IMR-90 (cell line): ENCODE measurements at places on chromosomes 5 and 9.

DNA sequence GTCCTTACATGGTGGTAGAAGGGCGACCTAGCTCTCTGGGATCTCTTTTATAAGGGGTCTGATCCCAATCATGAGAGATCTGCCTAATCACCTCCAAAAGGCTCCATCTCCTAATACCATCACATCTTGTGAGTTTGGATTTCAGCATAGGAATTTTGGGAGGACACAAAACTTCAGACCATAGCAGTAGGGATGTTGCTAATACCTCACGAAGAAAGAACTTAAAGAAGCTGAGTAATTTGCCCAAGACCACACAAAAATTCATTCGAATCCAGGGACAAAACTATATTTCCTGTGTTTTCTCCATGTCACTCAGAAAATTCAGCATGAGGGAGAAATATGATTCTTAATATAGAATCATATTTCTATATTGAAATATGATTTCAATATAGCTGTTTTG, 32.7 kb downstream of the MTAP start:
- no peak for DNase-seq
- H3K27ac ChIP-seq, result no peak overlapping the region
- H3K4me3 ChIP-seq, result no peak overlapping the region

DNA sequence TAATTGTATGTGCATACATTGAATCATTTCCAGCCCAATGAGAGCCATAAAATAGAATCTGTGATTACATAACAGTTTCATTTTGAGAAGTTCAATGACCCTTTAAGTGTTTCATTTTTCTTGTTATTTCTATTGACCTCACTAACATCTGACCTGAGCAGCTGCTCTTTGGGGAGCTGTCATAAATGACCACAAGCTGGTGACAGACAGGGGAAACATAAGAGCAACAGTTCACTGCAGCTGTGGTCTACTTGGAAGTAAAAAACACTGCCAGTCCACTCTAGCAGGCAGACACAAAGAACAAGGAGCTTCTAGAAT, 265.4 kb downstream of the DTWD2 start:
- no peaks in the 10 kb centered on the region for H3K27me3 ChIP-seq
- no peaks in the 10 kb centered on the region for H3K36me3 ChIP-seq
- no peak overlapping the region for H3K27ac ChIP-seq
- no peaks in the 10 kb centered on the region for H3K4me1 ChIP-seq
- no peak for DNase-seq

DNA sequence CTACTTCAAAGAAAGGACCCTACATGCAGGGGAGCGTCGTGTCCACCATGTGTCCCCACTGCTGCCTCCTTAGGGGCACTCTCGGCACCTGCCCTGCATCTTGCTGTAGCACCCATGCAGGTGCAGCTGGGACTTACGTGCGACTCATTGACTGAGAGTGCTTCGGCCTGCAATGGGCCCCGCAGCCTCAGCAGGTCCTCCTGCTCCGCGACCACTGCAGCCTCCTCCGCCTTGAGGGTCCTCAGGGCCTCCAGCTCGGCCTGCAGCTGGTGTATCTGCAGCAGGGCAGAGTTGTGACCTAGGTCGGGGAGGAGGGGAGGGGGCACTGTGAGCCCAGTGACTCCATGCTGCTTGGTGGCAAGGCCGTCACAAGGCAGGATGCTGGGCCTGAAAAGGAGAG, 27.1 kb downstream of the ARPC5L start:
- H3K4me3 ChIP-seq, result no peak overlapping the region
- DNase-seq, result no peak

- H3K4me3 ChIP-seq, result no peak overlapping the region
- no peak for DNase-seq
- H3K4me1 ChIP-seq, result peaks cover 2% of the 10 kb centered on the region; the same call in 1 of the 2 replicates
- H3K36me3 ChIP-seq, result no peaks in the 10 kb centered on the region
- H3K27ac ChIP-seq, result no peak overlapping the region
Observed at GRCh38 chr9:137375321-137376058, 47.5 kb downstream of the EXD3 start.

GRCh38 chr5:104952876-104953275, 1390.3 kb upstream of the NUDT12 start:
- H3K36me3 ChIP-seq, result no peaks in the 10 kb centered on the region
- no peak overlapping the region for H3K27ac ChIP-seq
- no peak for DNase-seq
- H3K4me1 ChIP-seq, result no peaks in the 10 kb centered on the region
- H3K27me3 ChIP-seq, result no peaks in the 10 kb centered on the region
- no peak overlapping the region for H3K4me3 ChIP-seq

DNA sequence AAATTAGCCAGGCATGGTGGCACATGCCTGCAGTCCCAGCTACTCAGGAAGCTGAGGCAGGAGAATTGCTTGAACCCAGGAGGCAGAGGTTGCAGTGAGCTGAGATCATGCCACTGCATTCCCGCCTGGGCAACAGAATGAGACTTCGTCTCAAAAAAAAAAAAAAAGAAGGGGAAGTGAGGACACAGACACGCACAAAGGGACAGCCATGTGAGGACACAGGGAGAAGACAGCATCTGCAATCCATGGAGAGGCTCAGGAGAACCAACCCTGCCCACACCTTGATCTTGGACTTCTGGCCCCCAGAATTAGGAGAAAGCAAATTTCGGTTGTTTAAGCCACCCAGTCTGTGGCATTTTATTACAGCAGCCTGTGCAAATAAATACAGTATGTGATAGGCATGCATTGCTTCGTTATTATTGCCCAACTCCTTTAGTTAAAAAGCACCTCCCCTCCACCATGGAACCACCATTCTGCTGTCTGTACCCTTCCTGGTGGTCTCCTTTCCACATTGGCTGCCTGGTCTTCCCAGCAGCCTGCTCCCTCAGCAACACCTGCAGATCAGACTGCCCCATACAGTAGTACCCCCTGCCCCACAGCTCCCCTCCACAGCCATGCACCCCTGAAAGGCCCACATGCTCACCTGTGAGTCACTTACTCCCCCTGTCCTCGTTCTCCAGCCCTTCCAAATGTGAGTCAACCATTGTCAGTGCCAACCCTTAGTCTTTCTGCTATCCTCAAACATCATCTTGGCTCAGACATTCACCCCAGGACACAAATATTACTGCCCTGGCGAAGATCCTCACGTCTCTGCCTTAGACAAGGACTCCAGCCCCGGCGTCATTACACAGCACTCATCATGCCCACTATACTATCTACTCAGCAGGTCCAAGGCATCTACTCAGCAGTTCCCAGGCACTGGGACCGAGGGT, 128.8 kb downstream of the ROR2 start:
- H3K36me3 ChIP-seq, result no peaks in the 10 kb centered on the region
- DNase-seq, result peak; percentile 35
- peaks cover 30% of the 10 kb centered on the region for H3K4me1 ChIP-seq
- no peak overlapping the region for H3K4me3 ChIP-seq

DNA sequence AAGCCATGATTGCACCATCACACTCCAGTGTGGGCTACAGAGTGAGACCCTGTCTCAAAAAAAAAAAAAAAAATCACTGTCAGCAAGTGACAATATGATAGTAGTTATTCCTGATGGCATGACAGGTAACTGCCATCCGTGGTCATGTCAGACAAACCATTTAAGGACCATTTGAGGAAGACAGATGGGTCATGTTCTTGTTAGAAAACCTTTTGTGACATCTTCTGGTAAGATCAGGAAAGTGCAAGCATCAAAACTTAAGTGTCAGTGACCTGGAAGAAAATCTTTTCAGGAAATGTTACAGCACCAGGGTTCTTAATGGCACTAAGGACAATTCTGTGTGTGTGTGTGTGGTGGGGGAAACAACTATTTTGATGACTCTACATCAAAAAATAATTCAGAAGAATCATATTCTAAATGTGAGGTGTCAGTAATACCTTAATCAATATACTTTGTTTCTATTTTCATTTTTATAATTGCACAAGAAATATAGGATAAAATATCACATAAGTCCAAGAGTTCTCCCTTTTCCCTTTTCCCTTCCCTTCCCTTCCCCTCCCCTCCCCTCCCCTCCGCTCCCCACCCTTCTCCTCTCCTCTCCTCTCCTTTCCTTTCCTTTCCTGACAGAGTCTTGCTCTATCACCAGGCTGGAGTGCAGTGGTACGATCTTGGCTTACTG, 17.8 kb downstream of the SLC38A9 start:
- peak; percentile 43 for DNase-seq
- no peaks in the 10 kb centered on the region for H3K36me3 ChIP-seq
- H3K27me3 ChIP-seq, result no peaks in the 10 kb centered on the region
- H3K4me3 ChIP-seq, result no peak overlapping the region

GRCh38 chr5:76790632-76791290, 28.1 kb upstream of the F2RL1 start:
- no peaks in the 10 kb centered on the region for H3K36me3 ChIP-seq
- H3K27me3 ChIP-seq, result no peaks in the 10 kb centered on the region
- peak; percentile 100 for DNase-seq
- H3K27ac ChIP-seq, result peak overlapping the region; percentile 74

- DNase-seq, result peak; percentile 43
- peaks cover 7% of the 10 kb centered on the region for H3K36me3 ChIP-seq
- H3K4me1 ChIP-seq, result peaks cover 5% of the 10 kb centered on the region; the same call in 1 of the 2 replicates
- H3K27me3 ChIP-seq, result no peaks in the 10 kb centered on the region
- H3K27ac ChIP-seq, result peak within 1 kb of the TSS; percentile 57
Observed at GRCh38 chr9:137550231-137550621, at the start of gene PNPLA7. Gene PNPLA7 (minus strand): TSS chr9:137550402. CDS start chr9:137550197, 205 bp downstream.

DNA sequence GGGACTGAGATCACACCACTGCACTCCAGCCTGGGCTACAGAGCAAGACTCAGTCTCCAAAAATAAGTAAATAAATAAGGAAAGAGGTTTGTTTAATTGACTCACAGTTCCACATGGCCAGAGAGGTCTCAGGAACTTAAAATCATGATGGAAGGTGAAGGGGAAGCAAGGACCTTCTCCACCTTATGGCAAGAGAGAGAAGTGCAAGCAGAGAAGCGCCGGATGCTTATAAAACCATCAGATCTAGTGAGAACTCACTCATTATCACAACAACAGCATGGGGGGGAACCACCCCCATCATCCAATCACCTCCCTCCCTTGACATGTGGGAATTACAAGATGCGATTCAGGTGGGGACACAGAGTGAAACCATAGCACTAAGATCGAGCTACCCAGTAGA, 22.8 kb upstream of the RGMB start:
- H3K27ac ChIP-seq, result no peak overlapping the region
- no peaks in the 10 kb centered on the region for H3K4me1 ChIP-seq
- no peak for DNase-seq
- no peaks in the 10 kb centered on the region for H3K27me3 ChIP-seq

- no peaks in the 10 kb centered on the region for H3K27me3 ChIP-seq
- DNase-seq, result no peak
- H3K27ac ChIP-seq, result no peak overlapping the region
- no peak overlapping the region for H3K4me3 ChIP-seq
- no peaks in the 10 kb centered on the region for H3K36me3 ChIP-seq
Observed at GRCh38 chr9:69431777-69432176, 106.8 kb downstream of the ENTREP1 start.

DNA sequence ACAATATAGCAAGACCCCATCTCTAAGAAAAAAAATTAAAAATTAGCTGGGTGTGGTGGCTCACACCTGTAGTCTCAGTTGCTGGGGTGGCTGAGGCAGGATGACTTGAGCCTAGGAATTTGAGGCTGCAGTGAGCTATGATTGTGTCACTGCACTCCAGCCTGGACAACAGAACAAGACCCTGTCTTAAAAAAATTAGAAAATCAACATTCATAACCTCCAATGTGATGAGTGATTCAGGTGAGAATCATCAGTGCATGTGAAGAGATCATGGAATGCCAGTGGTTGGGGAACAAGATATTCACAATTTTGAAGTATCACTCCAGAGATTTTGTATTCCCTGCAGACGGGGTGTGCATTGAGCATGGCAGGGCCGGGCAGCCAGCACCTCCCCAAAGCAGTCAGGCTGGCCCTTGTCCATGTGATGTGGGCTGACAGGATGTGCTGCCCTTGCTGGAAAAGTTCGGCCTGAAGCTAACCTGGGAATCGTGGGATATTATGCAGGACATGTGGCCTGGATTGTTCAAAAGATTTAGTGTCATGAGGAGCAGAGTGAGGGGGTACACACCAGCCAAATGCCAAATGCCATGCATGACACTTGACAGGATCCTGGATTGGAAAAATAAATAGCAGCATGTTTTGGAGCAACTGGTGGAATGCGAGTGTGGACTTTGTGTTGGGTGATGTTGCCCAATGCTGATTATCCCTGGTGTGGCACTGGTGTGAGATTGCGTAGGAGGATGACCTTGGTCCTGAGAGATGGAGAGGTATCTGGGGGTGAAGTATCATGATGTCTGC, 189.0 kb downstream of the RGS3 start:
- no peak overlapping the region for H3K27ac ChIP-seq
- no peak for DNase-seq
- H3K4me1 ChIP-seq, result peaks cover 17% of the 10 kb centered on the region
- no peaks in the 10 kb centered on the region for H3K36me3 ChIP-seq

DNA sequence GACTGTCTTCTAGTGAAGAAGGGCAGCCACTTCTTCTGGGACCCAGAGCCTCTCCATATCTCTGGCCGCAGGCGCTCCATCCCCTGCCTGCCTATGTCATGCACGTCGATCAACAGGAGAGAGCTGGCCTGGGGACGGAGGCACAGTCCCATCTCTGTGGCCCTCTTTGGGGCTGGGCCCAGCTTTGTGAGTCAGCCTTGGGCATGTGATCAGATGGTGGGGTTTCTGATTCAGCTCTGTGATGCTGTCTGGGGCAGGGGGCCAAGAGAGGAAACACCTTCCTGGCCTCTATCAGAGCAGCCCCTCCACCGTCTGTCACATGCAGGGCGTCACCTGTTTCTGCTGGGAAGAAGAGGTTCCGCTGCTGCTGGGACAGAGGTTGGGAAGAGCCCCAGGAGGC, 72.6 kb downstream of the MVB12B start:
- H3K36me3 ChIP-seq, result peaks cover 1% of the 10 kb centered on the region; the same call in 1 of the 2 replicates
- H3K27ac ChIP-seq, result no peak overlapping the region
- DNase-seq, result peak; percentile 35

- no peaks in the 10 kb centered on the region for H3K4me1 ChIP-seq
- no peak overlapping the region for H3K27ac ChIP-seq
- H3K27me3 ChIP-seq, result no peaks in the 10 kb centered on the region; the same call in 1 of the 2 replicates
Observed at GRCh38 chr5:36619012-36619635, 12.7 kb downstream of the SLC1A3 start.

DNA sequence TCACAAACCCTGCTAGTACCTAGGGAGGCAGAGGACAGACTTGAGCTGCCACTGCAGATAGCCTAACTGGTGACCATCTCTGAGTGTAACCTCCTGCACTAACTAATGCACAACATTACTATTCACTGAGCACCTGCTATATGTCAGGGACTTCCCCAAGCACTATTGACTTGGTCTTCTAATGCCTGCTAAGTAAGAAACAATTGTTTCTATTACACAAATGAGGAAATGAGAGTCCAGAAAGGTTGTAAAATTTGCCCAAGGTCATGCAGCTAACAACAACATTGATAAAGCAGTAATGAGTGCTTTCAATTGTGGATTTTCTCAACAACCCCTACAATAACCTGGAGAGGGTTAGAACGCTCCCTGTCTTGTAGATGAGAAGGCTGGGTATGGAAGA, 183.7 kb downstream of the ZNF462 start:
- no peak overlapping the region for H3K4me3 ChIP-seq
- no peaks in the 10 kb centered on the region for H3K36me3 ChIP-seq
- no peak for DNase-seq
- H3K4me1 ChIP-seq, result no peaks in the 10 kb centered on the region
- no peak overlapping the region for H3K27ac ChIP-seq

GRCh38 chr9:133592731-133593409, 16.3 kb downstream of the FAM163B start:
- H3K27me3 ChIP-seq, result peaks cover 10% of the 10 kb centered on the region; the same call in 1 of the 2 replicates
- H3K4me1 ChIP-seq, result no peaks in the 10 kb centered on the region
- H3K36me3 ChIP-seq, result no peaks in the 10 kb centered on the region

- DNase-seq, result no peak
- peak overlapping the region; percentile 73; the same call in 1 of the 2 replicates for H3K27ac ChIP-seq
- H3K4me3 ChIP-seq, result no peak overlapping the region
- H3K27me3 ChIP-seq, result no peaks in the 10 kb centered on the region
- peaks cover 7% of the 10 kb centered on the region; the same call in 1 of the 2 replicates for H3K4me1 ChIP-seq
Observed at GRCh38 chr9:4743131-4743875, 2.3 kb upstream of the AK3 start.
